Glutamatergic neuron (in vitro differentiated cells): ENCODE measurements at places on chromosomes 5 and 9.

- DNase-seq, result no peak
These were observed 25.2 kb downstream of the MAP3K1 start for GRCh38 chr5:56840597-56840996.

DNA sequence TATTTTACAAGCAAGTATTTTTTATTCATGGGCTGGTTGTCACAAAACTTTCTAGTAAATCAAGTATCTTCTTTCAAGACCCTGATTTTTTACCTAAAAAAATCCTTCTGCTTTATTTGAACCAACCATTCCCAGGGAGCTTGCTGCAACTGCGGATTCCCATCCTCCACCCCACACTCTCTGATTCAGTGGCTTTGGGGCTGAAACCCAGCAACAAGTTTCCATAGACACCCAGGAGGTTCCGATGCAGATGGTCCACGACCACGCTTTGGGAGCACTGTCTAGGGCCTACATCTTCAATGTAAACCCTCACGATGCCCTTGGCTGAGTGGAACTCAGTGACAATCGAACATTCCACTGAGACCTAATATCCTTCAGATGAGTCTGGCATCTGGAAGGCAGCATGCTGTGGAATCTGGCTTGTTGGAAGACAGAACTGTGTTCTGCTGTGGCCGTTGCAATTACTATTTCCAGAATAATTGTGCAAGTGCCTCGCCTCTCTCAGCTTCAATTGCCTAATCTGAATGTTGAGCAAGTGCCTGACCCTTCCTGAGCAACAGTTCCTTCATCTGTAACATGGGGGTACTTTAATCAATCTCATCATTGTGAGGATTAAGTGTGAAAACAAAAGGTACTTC, 105.1 kb downstream of the INSYN2B start:
- DNase-seq, result no peak

DNA sequence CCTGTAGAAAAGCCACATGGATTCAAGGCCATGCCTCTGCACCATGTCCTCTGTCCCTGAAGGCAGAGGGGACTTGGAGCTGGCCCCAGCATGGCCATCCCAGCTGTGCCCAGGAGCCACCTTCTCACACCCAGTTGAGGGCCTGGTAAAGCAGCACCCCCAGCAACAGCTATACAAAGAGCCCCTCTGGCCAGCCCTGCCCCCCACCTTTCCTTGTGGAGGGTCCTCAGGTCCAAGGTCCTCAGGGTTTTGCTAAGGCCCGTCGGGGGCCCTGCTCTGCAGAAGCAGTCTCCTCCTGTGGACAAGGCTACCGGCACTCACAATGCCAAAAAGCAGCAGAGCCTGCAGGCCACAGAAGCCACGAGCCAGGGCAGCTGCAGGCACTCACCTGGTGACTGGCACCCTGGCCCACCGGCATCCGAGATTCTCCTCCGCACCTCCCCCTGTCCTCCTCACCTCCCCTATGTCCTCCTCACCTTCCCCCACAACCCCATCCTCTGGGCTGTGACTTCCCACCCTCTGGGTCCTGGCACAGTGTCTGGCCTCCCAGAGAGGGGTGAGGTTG, 39.9 kb upstream of the LPCAT1 start:
- DNase-seq, result no peak

DNA sequence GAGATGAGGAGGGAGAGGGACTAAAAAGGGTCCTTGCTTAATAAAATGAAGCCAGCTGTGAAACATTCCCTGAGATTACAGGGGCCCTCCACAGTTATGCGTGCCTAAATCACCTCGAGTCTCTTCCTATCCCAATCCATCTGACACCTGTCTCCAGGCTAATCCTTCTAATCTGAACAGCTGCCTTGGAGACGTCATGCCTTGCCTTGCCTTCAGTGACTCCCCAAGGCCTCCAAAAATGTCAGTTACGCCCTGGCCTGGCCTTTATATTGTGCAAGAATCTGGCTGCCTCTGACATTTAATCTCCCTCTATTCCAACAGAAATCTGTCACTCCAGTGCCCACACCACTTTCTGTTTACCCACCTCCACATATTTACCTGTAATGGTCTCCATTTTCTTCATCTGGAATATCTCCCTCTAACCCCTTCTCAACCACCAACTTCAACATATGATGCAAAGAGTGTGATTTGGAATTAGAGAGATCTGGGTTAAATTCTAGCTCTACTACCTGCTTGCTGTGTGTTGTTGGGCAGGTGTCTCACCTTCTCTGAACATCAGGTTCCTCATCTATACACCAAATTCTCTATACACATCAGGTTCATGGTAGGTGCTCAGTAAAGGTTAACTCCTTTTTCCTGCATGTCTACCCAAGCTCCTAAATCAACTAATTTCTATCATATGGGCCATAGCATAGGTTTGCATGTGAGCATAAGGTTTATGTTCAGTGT, 57.9 kb downstream of the PTCD2 start:
- DNase-seq, result no peak

GRCh38 chr9:98191671-98192502, 550 bp downstream of the CORO2A start:
- peak; percentile 61 for DNase-seq

- DNase-seq, result no peak
These were observed 48.4 kb downstream of the GALNT10 start for GRCh38 chr5:154238776-154239481.

DNA sequence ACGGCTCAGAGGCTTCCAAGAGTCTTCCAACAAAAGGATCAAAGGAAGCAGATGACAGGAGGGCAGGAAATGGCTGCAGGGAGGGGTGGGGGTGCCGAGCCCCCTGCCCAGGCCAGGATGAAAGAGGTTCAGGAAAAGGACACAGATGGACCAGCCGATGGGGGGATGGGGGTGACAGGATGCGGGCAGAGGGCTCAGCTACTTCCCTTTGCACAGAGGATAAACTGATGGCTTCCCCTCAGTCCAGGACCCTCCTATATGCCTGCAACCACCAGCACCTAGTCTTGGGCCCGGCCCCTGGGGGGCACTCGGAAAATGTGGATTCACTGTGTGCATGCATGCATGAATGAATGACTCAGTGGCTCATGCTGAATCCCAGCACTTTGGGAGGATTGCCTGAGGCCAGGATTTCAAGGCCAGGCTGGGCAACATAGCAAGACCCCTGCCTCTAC, 148.2 kb downstream of the C9orf50 start:
- DNase-seq, result no peak

DNA sequence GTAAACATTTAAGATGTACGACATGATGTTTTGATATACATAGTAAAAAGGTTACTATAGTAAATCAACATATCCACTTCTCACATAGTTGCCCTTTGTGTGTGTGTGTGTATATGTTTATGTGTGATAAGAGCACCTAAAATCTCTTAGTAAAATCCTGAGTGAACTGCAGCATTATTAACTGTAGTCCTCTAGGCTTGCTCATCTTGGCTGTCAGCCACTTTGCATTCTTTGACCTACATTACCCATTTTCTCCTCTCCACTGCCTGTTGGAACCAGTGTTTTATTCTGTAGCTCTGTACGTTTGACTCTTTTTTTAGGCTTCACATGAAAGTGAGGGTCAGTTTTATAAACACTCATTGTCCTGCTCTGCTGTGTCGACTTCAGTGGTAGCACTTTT, 24.4 kb downstream of the C5orf22 start:
- DNase-seq, result no peak

DNA sequence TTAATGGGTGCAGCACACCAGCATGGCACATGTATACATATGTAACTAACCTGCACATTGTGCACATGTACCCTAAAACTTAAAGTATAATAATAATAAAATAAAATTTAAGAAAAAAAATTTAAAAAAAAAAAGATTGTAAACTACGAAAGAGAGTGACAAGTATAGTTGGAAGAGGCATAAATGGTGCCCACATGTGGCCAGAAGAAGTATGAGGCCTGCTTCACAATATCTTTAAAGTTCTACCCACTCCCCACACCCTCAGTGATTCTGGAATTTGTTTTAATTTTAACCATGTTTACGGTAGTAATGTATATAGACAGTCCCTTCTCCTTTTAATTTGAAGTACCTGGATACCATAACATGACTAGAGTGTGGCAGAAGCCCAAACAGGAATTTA, 172.7 kb downstream of the CHSY3 start:
- no peak for DNase-seq

DNA sequence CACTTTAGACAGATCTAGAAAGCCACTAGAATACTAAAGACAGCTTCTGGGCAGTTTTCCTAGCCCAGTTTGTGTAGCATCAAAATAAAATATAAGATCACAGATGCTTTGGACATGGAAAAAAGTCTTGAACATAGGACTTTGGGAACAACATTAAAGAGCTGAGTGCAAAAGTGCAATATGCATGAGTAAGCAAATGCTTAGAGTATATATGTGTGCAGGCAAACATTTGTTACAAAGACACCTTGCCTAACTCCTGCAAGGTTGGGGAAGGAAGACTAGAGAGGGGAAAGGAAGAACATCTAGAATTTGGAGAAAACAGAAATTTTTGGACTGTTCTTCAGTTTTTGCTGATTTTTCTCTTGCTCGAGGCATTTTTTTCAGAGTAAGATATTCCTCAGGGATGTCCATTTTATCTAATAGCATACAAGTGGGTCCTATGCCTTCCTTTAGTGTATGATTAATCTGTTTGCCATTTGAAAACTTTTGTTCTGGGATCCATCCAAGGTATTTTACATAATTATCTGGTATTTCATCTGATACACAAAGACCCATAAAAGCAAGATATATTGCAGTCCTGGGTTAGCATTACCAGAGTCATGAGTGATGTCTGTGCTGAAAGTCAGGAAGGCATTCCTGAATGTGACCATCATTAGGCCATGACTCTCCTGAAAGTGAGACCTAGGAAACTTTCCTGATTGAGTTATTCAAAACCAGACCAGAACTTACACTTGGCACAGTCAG, 142.0 kb upstream of the RGMB start:
- no peak for DNase-seq

- DNase-seq, result peak; percentile 42
These were observed 393 bp downstream of the SH3GLB2 start for GRCh38 chr9:129027685-129028191.

DNA sequence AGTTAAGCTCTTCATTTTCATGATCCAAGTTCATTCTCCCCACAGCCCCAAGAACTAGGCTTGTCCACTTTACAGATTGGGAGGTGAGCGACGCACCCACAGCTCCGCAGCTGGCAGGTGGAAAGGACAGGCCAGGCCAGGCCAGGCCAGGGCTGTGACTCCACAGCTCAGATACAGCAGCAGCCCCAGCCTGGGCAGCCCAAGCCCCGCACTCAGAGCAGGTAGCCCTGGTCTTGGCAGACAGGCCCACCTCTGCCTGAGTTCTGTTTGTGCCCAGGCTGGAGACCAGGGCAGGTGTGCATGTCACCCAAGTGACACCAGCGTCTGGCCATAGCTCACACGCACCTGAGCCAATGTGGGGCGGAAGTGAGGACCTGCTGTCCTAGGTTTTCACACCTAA, 124.7 kb downstream of the WNK2 start:
- DNase-seq, result no peak

GRCh38 chr9:127096208-127096607, 26.2 kb downstream of the ANGPTL2 start:
- no peak for DNase-seq

- no peak for DNase-seq
These were observed 36.0 kb downstream of the ANP32B start for GRCh38 chr9:98019098-98019497.

- DNase-seq, result no peak
These were observed 9.9 kb downstream of the CAMK4 start for GRCh38 chr5:111234125-111234524.

GRCh38 chr5:53537711-53538110, 22.7 kb upstream of the NDUFS4 start:
- no peak for DNase-seq
